ENCODE measurements at places on chromosomes 1 and 21.
A peak's percentile ranks its signal among the peaks of the same experiment; 100 is the strongest.

DNA sequence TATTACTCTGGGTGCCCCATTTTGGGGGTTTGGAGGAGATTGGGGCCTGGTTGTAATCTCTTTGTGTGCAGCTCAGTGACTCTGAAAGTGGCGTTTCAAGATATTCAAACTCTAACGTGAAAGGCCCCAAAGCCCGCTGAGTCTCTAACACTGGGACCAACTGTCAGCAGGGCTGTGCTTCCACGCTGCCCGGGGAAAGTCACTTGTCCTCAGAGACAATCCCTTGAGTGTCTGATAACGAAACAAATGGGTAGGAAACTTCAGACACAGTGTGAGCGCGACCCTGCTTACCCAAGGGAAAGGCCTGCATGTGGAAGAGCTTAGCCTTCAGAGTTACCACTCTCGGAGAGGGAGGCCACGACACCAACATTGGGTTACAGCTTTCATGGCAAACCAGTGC is 837 bp downstream of the UBASH3A start:
- no peak for DNase-seq
- H3K4me1 ChIP-seq, result no peaks in the 10 kb centered on the region
- 0 out of 2 replicates have a peak, but pooled peaks cover 3% of the 10 kb centered on the region for H3K27me3 ChIP-seq
- H3K36me3 ChIP-seq, result peaks cover 7% of the 10 kb centered on the region
- H3K27ac ChIP-seq, result no peak overlapping the region

DNA sequence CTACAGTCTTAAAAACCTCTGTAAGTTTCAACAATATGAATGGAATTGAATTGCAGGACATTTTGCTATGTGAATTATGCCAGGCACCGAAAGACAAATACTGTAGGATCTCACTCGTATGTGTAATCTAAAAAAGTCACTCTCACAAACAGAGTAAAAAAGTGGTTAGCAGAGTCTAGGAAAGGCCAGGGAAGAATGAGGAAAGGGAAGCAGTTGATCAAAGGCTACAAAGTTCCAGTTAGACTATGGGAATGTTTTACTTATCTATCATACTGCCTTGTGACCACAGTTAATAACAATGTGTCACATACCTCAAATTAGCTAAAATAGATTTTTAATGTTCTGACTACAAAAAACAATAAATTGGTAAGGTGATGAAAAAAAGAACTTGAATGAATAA is 565.4 kb upstream of the BRINP3 start:
- peaks cover 1% of the 10 kb centered on the region for H3K27me3 ChIP-seq
- H3K27ac ChIP-seq, result no peak overlapping the region
- no peaks in the 10 kb centered on the region for H3K4me1 ChIP-seq
- no peak for DNase-seq
- H3K4me3 ChIP-seq, result no peak overlapping the region

GRCh38 chr1:218953386-218953785 is 220.3 kb upstream of the LYPLAL1 start:
- DNase-seq, result no peak
- no peaks in the 10 kb centered on the region for H3K36me3 ChIP-seq
- no peaks in the 10 kb centered on the region for H3K4me1 ChIP-seq
- no peak overlapping the region for H3K4me3 ChIP-seq
- H3K27ac ChIP-seq, result no peak overlapping the region

GRCh38 chr1:46133181-46133658 is 791 bp upstream of the PIK3R3 start:
- no peaks in the 10 kb centered on the region for H3K36me3 ChIP-seq
- no peak for DNase-seq
- peak overlapping the region; percentile 100 for H3K27ac ChIP-seq
- peak overlapping the region; percentile 90 for H3K4me3 ChIP-seq
- H3K4me1 ChIP-seq, result peaks cover 27% of the 10 kb centered on the region
- H3K27me3 ChIP-seq, result peaks cover 36% of the 10 kb centered on the region

GRCh38 chr1:61056573-61057439 is 25.6 kb upstream of the NFIA start:
- H3K4me3 ChIP-seq, result peak overlapping the region; percentile 83
- no peaks in the 10 kb centered on the region for H3K36me3 ChIP-seq
- H3K27me3 ChIP-seq, result peaks cover 63% of the 10 kb centered on the region
- H3K27ac ChIP-seq, result no peak overlapping the region
- DNase-seq, result no peak

GRCh38 chr1:18890706-18891425 is 11.5 kb downstream of the ALDH4A1 start:
- no peaks in the 10 kb centered on the region for H3K27me3 ChIP-seq
- no peak overlapping the region for H3K4me3 ChIP-seq
- H3K36me3 ChIP-seq, result no peaks in the 10 kb centered on the region
- no peak overlapping the region for H3K27ac ChIP-seq

- peaks cover 2% of the 10 kb centered on the region for H3K36me3 ChIP-seq
- no peak overlapping the region for H3K4me3 ChIP-seq
- H3K4me1 ChIP-seq, result peaks cover 17% of the 10 kb centered on the region
- H3K27me3 ChIP-seq, result no peaks in the 10 kb centered on the region
- no peak for DNase-seq
These were observed 144.6 kb downstream of the GALNT2 start for GRCh38 chr1:230211436-230212145.

DNA sequence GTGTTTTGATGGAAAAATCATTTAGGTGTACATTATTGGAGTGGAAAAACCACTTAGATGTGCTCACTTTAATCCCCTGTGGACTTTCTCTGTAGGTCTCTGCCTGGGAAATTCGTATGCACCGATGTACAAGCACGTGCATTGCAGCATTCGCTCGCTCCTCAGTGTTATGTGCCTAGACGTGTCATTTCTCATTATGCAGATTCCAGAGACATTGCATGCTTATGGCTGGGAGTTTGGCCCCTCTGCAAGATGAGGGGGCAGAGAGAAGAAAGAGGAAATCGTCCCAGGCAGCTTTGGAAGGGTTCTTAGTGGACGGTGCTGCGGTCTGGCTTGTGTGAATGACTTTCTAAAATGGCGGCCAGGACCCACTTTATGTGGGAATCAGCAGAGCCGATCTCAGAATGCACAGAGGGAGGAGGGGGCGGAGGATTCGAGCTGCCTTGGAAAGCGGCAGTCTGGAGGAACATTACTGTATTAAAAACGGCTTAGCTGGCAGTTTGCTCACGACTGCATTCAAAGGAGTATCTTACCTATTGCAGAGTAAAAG is 2.3 kb downstream of the SPEN start:
- DNase-seq, result peak; percentile 65
- peak overlapping the region; percentile 100 for H3K27ac ChIP-seq
- no peaks in the 10 kb centered on the region for H3K36me3 ChIP-seq

DNA sequence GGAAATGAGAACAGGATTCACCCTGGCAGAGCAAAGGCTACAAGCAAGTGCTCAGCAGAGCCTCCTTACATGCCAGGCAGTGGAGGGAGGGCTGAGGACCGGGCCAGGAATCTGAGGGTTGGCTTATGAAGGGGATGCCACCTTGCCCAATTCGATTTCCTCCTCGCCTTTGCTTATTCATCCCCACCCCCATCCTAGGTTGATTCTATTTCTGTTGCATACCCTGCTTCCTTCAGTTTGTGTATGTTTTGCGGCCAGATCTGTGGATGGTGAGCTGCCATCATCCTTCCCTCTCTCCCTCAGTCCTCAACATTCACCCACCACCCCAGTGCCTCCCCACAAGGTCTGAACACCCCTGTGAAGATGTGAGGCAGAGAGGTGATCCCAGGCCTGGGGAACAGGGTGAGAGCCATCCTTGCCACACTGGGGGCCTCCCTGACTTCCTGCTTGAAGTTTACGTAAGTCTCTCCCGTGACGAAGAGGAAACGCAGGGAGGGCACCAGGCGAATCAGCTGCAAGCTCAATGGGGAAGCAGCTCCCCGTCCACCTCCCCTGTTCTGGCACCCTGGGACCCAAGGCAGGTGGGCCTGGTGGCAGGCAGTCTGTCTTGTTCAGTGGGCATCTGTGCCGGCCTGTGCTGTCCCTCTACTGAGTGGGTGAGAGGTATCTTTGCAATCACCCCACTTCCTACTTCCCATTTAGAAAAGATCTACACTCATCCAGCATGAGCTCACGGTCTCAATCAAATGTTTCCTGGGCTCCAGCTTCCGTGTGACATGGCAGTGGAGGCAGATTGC is 50.6 kb upstream of the CNTN2 start:
- peaks cover 35% of the 10 kb centered on the region for H3K4me1 ChIP-seq
- DNase-seq, result no peak
- H3K4me3 ChIP-seq, result no peak overlapping the region
- H3K27ac ChIP-seq, result no peak overlapping the region
- H3K27me3 ChIP-seq, result peaks cover 20% of the 10 kb centered on the region
- peaks cover 5% of the 10 kb centered on the region for H3K36me3 ChIP-seq

DNA sequence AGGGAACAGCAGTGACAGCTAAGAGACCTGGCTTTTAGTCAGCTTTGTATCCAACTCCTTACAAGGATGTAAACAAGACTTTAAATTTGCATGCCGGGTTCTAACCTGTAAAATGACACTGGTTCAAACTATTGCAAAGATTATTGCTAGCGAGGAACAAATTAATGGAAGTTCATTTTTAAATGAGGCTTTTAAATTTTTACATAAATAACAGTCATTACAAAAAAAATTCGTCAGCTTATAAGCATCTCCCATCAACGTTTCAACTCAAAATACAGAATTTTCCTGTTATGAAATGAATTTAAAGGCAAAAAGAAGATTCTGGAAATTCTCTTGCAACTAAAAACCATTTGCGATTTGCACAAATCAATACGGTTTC is 668 bp downstream of the KIF14 start:
- H3K27ac ChIP-seq, result peak overlapping the region; percentile 87
- H3K4me1 ChIP-seq, result peaks cover 18% of the 10 kb centered on the region
- H3K4me3 ChIP-seq, result peak overlapping the region; percentile 96

DNA sequence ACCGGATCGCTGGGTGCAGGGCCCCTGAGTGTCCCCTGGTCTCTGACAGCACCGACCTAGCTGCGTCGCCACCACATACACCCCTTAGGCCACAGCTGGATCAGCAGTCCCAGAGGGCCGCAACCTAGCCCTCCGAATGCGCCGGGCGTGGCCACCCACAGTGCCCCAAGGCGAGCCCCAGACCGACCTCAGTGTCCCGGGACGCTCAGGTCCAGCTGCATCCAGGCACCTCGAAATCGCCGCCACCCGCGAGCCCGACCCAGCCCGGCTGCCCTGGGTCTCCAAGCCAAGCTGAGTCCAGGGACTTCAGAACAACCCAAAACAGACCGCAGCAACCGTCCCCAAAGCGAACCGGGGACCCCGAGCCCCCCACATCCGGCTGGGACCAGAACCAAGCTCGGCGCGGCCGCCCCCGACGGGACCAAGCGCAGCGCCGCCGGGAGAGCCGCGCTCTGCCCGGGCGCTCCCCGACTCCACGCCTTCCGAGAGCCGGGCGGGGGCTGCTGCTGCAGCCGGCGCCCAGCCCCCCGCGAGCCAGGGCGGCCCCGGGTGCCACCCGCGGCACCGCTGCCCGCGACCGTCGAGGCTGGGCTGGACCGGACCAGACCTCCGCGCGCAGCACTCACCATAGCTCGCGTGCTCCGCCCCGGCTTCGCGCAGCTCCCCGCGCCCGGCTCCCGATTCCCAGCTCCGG is 54.6 kb upstream of the ECE1 start:
- H3K4me3 ChIP-seq, result peak overlapping the region; percentile 79
- H3K36me3 ChIP-seq, result no peaks in the 10 kb centered on the region
- H3K27me3 ChIP-seq, result peaks cover 22% of the 10 kb centered on the region
- peaks cover 19% of the 10 kb centered on the region for H3K4me1 ChIP-seq

GRCh38 chr1:172929006-172929405 is 121.7 kb downstream of the TNFSF18 start:
- DNase-seq, result no peak
- no peaks in the 10 kb centered on the region for H3K36me3 ChIP-seq
- H3K27ac ChIP-seq, result no peak overlapping the region
- H3K27me3 ChIP-seq, result no peaks in the 10 kb centered on the region
- no peaks in the 10 kb centered on the region for H3K4me1 ChIP-seq
- H3K4me3 ChIP-seq, result no peak overlapping the region

DNA sequence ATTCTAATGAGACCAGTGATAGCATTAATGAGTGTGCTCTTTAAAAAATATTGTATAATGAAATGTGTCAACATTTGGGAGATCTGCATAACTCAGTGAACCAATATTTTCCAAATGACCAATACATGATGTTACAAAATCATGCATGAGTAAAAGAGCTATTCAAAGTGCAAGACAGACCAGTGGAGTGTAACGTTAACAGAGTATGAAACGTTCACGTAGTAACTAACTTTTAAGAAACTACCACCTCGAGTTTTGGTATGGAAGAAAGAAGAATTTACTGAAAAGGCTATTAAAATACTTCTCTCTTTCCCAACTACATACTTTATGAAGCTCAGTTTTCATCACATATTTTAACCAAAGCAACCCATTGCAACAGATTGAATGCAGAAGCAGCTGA is 9.6 kb upstream of the SLC6A9 start:
- DNase-seq, result no peak
- no peaks in the 10 kb centered on the region for H3K36me3 ChIP-seq
- H3K27me3 ChIP-seq, result peaks cover 17% of the 10 kb centered on the region
- H3K4me1 ChIP-seq, result peaks cover 6% of the 10 kb centered on the region

DNA sequence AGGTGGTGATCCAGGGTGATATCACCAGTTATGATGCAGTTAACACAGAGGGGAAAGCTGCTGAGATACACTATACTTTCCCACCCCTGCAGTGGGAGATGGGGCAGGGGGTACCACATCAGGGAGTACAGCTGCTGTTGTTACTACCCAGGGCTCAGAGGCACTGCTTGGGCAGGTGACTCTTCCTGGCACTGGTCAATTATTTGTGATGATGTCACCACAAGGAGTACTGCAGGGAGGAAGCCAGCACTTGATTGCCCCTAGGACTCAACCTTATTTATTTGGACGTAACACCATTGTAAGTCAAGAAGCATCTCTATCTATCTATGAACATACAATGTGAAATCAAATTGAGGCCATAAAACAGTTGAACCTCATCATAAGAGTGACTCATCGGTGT is 10.1 kb downstream of the IFNAR1 start:
- DNase-seq, result no peak
- H3K27ac ChIP-seq, result no peak overlapping the region
- H3K36me3 ChIP-seq, result peaks cover 39% of the 10 kb centered on the region

GRCh38 chr1:216456682-216457081 is 33.4 kb upstream of the USH2A start:
- H3K27me3 ChIP-seq, result no peaks in the 10 kb centered on the region
- peak; percentile 14 for DNase-seq
- no peak overlapping the region for H3K4me3 ChIP-seq
- H3K36me3 ChIP-seq, result no peaks in the 10 kb centered on the region
- H3K27ac ChIP-seq, result peak overlapping the region; percentile 41

DNA sequence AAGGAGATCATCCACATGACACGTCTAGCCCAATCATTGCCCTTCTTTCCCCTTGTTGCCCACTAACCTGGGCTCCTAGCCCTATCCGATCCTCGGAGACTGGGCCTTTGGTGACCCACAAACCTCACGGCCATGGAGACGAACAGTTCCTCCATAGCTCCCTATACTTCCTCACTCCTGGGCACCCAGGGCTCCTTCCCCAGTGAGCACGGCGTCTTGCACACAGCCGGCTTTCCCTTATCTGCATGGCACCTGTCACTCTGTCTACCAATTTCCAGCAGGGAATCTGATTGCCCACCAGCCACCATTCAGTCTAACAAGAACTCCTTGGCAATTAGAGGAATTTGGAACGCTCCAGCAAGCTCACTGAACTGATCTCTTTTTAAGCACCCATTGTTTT is 3.1 kb downstream of the GNG4 start:
- no peak overlapping the region for H3K27ac ChIP-seq
- H3K27me3 ChIP-seq, result peaks cover 9% of the 10 kb centered on the region
- peaks cover 74% of the 10 kb centered on the region for H3K4me1 ChIP-seq
- no peak for DNase-seq
- H3K4me3 ChIP-seq, result no peak overlapping the region
- H3K36me3 ChIP-seq, result no peaks in the 10 kb centered on the region

- H3K4me3 ChIP-seq, result no peak overlapping the region
- no peaks in the 10 kb centered on the region for H3K36me3 ChIP-seq
- no peaks in the 10 kb centered on the region for H3K27me3 ChIP-seq
- H3K4me1 ChIP-seq, result peaks cover 42% of the 10 kb centered on the region
- no peak for DNase-seq
These were observed 86.2 kb downstream of the RIPK4 start for GRCh38 chr21:41680444-41681347.

All from WTC11 (cell line).